ENCODE measurements at places on chromosomes 1 and 21.

- no peaks in the 10 kb centered on the region for H3K36me3 ChIP-seq
- H3K4me3 ChIP-seq: no peak overlapping the region
- H3K4me1 ChIP-seq: peaks cover 1% of the 10 kb centered on the region
- H3K27ac ChIP-seq: no peak overlapping the region
- DNase-seq: no peak
These were observed 18.7 kb upstream of the ZBTB21 start for GRCh38 chr21:42028766-42029425.

GRCh38 chr1:99304725-99305282 is 40.5 kb downstream of the PLPPR4 start:
- H3K27me3 ChIP-seq: no peaks in the 10 kb centered on the region
- DNase-seq: no peak
- H3K4me3 ChIP-seq: no peak overlapping the region
- no peak overlapping the region for H3K27ac ChIP-seq
- no peaks in the 10 kb centered on the region for H3K36me3 ChIP-seq
- no peaks in the 10 kb centered on the region for H3K4me1 ChIP-seq

- H3K4me3 ChIP-seq: no peak overlapping the region
- H3K36me3 ChIP-seq: no peaks in the 10 kb centered on the region
- no peak overlapping the region for H3K27ac ChIP-seq
- no peak for DNase-seq
These were observed 112.6 kb downstream of the PAX7 start for GRCh38 chr1:18743233-18743632.

- H3K27ac ChIP-seq: no peak overlapping the region
- H3K4me3 ChIP-seq: no peak overlapping the region
- DNase-seq: no peak
- no peaks in the 10 kb centered on the region for H3K4me1 ChIP-seq
These were observed 123.5 kb downstream of the PATJ start for GRCh38 chr1:61865646-61866220.

- peaks cover 39% of the 10 kb centered on the region for H3K36me3 ChIP-seq
- no peaks in the 10 kb centered on the region for H3K27me3 ChIP-seq
- H3K4me1 ChIP-seq: peaks cover 3% of the 10 kb centered on the region
- H3K27ac ChIP-seq: no peak overlapping the region
These were observed 14.5 kb downstream of the SLC25A33 start for GRCh38 chr1:9553736-9554144.

DNA sequence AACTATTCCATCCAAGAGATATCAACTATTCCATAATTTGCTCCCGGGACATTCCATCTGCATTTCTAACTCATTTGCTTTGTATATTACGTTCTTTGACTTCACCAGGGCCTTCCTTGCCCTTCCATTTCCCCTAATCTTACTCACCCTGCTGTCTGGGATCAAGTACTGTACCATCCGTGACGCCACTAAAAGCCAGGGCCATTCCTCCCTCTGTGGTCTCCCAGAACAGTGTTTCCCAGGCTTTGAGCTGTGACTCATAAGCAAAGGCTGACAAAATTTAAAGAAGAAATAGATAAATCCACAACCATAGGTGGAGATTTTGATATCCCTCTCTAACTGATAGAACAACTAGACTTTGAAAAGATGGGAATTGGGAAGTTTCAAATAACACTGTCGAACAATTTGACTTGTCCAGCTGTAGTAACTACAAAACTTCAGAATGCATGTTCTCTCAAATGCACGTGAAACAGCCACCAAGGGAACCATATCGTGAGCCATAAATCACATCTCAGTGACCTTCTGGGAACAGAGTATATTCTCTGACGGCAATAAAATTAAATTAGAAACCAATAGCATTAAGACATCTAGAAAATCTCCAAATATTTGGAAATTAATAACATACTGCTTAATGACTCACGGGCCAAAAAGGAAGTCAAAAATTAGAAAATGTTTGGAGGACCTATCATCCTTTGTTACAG is 501.0 kb downstream of the SETD4 start:
- H3K27me3 ChIP-seq: peaks cover 54% of the 10 kb centered on the region
- no peak overlapping the region for H3K27ac ChIP-seq
- H3K4me1 ChIP-seq: no peaks in the 10 kb centered on the region
- no peak overlapping the region for H3K4me3 ChIP-seq
- H3K36me3 ChIP-seq: no peaks in the 10 kb centered on the region

- no peaks in the 10 kb centered on the region for H3K36me3 ChIP-seq
- no peaks in the 10 kb centered on the region for H3K4me1 ChIP-seq
- no peak overlapping the region for H3K27ac ChIP-seq
These were observed 26.4 kb downstream of the LRRC53 start for GRCh38 chr1:74486036-74486435.

DNA sequence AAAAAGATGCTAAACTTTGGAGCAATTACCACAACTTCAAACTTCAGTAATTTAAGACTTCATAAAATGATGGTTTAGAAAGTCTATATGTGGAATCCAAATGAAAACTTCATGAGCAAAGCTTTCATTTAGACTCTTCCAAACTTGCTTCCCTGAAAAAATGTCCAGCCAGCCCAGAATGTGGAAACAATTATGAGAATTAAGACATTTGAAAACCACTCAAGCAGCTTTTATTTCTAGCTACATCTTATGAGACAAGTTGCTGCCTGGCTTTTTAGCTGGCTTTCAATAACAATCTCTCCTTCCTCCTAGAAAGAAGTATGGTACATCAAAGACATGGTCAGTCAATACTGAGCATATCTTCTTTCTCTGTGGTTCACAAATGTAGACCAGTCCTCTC is 21.8 kb downstream of the LPAR3 start:
- DNase-seq: no peak
- peaks cover 5% of the 10 kb centered on the region for H3K4me1 ChIP-seq
- H3K36me3 ChIP-seq: no peaks in the 10 kb centered on the region
- no peak overlapping the region for H3K4me3 ChIP-seq
- no peak overlapping the region for H3K27ac ChIP-seq

DNA sequence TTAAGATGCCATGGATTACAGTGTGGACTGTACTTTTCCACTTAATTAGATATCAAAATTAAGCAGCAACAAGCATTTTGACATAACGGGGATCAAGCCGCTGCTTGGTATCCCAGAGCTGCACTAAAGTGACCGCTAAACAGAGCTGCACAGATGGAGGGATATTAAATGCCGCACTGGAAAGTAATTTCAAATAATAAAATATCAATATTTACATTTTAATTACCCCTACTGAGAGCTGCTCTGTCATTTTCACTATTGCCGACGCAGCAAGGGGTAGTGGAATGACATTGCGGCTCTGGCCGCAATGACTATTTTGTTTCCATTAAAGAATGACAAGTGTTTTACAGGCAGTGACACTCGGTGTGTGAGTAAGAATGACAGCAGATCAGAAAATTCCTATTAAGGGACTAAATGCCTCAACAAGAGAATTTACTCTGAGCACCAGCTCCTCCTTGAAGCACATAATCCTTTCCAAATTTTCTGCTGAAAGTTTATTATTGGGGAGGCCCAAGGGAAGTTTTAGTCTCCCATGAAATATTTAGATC is 109.1 kb upstream of the USH2A start:
- H3K4me1 ChIP-seq: no peaks in the 10 kb centered on the region
- DNase-seq: no peak
- no peak overlapping the region for H3K27ac ChIP-seq
- no peak overlapping the region for H3K4me3 ChIP-seq

DNA sequence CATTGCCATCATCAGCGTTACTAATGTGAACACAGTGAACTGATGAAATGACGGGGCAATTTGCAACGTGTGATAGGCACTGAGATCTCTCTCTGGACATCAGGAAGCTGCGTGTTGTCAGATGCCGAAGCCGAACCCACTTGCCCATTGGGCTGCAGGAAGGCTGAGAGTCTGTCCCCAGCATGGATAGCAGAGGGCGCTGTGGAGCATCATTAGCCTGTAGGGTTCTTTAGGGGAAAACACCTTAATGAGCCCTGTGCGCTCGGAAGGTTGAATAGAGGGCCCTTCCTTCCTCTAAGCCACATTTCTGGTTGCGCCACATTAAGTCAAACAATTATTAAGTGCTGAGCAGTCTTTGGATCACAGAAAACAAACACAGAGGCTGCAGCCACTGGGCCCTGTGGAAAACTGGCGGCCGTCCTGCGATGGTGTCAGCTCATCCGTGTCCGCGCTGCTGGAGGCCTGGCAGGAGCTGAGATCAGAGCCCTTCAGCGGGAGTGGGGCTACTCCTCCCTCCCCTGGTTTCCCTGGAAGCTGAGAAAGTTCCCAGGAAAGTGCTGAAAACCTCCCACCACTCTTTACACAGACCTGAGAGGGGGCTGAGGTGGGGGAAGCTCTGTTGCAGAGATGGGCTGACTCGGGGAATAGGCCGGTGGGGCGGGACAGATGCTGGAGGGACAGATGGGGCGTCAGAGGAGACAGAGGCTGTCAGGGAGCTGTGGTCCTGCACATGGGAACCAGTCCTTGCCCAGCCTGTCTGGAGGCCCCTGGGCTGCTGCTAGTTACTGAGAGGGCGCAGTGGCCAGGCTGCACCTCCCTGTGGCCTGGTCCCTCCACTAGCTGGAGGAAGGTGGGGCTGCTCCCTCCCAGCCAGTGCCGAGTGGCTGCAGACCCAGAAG is 12.7 kb downstream of the TFF2 start:
- H3K4me3 ChIP-seq: no peak overlapping the region
- H3K36me3 ChIP-seq: peaks cover 2% of the 10 kb centered on the region
- peak; percentile 80 for DNase-seq
- H3K27ac ChIP-seq: no peak overlapping the region

DNA sequence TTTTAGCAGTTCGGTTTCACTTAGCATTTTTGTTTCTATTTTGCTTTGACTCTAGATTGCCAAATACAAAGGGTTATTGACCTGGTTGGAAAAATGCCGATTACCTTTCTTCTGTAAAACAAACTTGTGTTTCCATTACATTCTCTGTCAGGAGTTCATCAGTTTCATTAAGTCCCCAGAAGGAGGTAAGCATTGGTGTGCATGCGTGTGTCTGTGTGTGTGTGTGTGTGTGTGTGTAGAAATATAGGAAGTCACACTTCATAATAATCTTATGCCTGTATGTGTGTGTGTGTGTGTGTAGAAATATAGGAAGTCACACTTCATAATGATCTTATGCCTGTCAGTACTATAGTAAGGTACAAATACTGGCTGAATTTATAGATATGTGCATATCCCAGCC is 10.0 kb downstream of the RGSL1 start:
- H3K27me3 ChIP-seq: peaks cover 69% of the 10 kb centered on the region
- H3K4me3 ChIP-seq: no peak overlapping the region
- DNase-seq: no peak
- H3K27ac ChIP-seq: no peak overlapping the region
- H3K4me1 ChIP-seq: no peaks in the 10 kb centered on the region
- no peaks in the 10 kb centered on the region for H3K36me3 ChIP-seq

GRCh38 chr1:9291914-9292360 is 757 bp upstream of the SPSB1 start:
- no peak overlapping the region for H3K27ac ChIP-seq
- no peak for DNase-seq
- no peaks in the 10 kb centered on the region for H3K36me3 ChIP-seq
- H3K27me3 ChIP-seq: peaks cover 15% of the 10 kb centered on the region
- H3K4me3 ChIP-seq: peak overlapping the region; percentile 63

- peak; percentile 5 for DNase-seq
- H3K4me3 ChIP-seq: no peak overlapping the region
- no peaks in the 10 kb centered on the region for H3K27me3 ChIP-seq
- H3K27ac ChIP-seq: no peak overlapping the region
These were observed 408.3 kb upstream of the PLXNA2 start for GRCh38 chr1:208652296-208653160.

DNA sequence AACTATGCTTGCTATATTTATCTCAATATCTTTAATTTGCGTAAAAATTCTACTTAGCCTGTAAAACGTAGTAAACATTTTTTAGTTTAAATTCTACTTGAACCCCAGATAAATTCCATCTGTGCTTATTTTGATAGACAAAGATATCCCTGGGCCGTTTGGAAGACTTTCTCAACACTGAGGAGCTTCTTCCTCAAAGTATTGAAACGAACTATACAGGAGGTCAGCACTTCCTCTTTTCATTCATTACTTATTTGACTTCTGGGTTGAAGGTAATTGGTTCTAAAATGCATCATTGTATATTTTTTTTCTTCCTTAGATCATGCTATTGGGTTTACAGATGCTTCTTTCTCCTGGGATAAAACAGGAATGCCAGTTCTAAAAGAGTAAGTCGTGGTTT is 74.7 kb downstream of the HSPA13 start:
- H3K27me3 ChIP-seq: peaks cover 25% of the 10 kb centered on the region
- DNase-seq: no peak
- no peaks in the 10 kb centered on the region for H3K36me3 ChIP-seq
- H3K4me3 ChIP-seq: no peak overlapping the region
- no peak overlapping the region for H3K27ac ChIP-seq

DNA sequence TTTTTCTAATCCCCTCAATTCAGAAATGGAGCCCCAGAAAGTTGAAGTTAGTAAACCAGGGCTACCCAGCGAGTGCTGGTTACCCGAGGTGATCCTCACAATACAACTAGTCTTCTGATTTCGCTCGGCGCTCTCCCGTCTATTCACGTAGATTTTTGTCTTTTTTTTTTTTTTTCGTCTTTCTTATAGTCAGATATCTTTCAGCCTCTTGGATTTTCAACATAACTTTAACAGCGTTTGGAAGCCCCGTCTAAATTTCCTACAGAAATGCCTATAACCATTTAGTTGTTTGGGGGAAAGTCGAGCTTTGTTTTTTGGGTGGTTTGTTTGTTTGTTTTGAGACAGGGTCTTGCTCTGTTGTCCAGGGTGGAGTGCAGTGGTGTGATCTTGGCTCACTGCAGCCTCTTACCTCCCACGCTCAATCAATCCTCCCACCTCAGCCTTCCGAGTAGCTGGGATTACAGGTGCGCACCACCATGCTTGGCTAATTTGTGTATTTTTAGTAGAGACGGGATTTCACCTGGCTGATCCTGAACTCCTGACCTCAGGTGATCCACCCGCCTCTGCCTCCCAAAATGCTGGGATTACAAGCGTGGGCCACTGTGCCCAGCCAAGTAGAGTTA is 818 bp upstream of the TMEM50B start:
- peak overlapping the region; percentile 66 for H3K27ac ChIP-seq
- H3K4me3 ChIP-seq: peak overlapping the region; percentile 85
- no peaks in the 10 kb centered on the region for H3K27me3 ChIP-seq
- H3K4me1 ChIP-seq: peaks cover 14% of the 10 kb centered on the region
- DNase-seq: no peak
- H3K36me3 ChIP-seq: peaks cover 3% of the 10 kb centered on the region

- H3K4me3 ChIP-seq: no peak overlapping the region
- no peak overlapping the region for H3K27ac ChIP-seq
- no peaks in the 10 kb centered on the region for H3K27me3 ChIP-seq
- no peaks in the 10 kb centered on the region for H3K4me1 ChIP-seq
- no peaks in the 10 kb centered on the region for H3K36me3 ChIP-seq
- DNase-seq: no peak
These were observed 42.6 kb upstream of the RALGPS2 start for GRCh38 chr1:178682429-178682828.

GRCh38 chr1:7300893-7301663 is 470.0 kb upstream of the VAMP3 start:
- no peak for DNase-seq
- H3K4me1 ChIP-seq: no peaks in the 10 kb centered on the region
- no peak overlapping the region for H3K27ac ChIP-seq
- no peaks in the 10 kb centered on the region for H3K36me3 ChIP-seq
